Hepatocyte (in vitro differentiated cells): ENCODE measurements at places on chromosomes 6 and 20.

GRCh38 chr20:1034415-1034789, 32.3 kb upstream of the RSPO4 start:
- no peak for DNase-seq

- no peak for DNase-seq
Observed at GRCh38 chr20:62710221-62710885, 1.7 kb downstream of the NTSR1 start.

DNA sequence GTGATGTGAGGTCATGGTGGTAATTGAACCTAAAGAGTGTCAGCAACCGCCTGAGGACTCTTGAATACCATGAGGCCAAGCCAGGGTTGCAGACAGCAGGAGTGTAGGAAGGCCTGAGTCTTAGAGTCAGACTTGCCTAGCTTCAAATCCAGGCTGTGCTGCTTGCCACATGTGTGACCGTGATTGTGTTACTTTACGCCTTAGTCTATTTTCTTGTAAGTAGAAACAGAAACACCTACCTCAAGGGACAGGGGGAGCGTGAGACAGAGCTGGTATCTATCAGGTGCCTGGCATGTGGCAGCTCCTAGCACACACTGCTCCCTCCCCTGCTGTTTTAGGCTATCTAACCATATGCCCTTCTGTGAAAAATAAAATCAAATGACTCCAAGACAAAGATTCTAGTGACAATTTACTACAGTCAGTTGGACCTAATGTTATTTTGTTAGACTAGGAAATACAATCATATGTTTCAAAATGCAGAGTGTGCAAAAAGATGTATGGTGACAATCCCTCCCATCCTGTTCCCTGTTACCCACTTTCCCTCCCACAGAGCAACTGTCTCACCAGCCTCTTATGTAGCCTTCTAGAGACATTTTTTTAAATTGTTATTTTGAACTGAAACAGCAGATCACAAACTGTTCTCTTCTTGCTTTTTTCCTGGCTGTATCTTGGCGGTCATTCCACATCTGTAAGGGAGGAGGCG, 21.7 kb downstream of the TAF8 start:
- no peak for DNase-seq

DNA sequence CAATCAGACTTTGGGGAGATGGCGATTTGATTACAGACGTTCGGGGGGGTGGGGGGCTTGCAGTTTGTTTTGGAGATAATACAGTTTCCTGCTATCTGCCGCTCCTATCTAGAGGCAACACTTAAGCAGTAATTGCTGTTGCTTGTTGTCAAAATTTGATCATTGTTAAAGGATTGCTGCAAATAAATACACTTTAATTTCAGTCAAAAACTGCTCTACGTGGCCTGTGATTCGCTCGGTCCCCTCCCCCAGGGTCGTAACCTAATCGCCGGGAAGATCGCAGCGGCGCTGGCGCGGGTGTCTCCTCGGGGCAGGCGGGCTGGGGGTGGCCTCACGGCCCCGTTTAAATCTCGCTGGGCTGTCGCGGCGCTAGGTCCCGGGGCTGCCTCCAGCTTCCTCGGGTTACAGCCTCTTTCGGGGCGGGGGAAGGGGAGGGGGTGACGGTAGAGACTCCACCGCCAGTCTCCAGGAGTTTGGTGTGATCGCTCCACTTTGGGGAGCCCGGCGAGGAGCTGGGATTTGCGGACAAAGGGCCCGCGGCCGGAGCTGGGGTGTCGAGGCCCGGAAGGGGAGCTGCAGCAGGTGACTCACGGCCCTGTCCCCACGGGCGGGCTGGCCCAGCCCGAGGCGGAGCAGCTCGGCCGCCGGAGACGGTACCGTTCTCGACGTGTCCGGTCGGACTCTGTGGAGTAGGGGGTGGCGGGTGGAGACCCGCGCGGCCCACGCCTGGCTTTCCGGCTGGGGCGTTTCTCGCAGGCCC, 4.2 kb downstream of the FOXC1 start:
- no peak for DNase-seq

GRCh38 chr20:56513161-56514150, 11.1 kb upstream of the FAM209A start:
- DNase-seq = no peak

DNA sequence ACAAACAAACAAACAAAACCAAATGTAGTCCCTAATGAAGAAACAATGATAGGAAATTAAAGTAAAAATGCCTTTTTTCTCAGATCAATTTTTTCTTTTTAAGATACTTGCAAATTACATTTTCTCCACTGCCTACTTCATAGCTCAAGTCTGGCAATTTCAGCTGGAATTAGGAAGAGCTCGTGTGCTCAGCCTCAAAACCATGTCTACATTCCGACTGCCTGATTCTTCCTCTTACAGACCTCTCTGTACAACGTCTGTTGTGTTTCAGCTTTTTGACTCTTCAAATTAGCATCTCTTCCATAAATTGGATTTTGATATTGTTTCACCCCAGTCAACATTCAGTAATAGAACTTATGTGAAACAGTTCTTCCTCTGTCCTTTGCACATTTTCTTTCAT, 9.3 kb upstream of the EDN1 start:
- no peak for DNase-seq

- DNase-seq = peak; percentile 76
Observed at GRCh38 chr20:46215913-46216707, 92.2 kb downstream of the CDH22 start.

DNA sequence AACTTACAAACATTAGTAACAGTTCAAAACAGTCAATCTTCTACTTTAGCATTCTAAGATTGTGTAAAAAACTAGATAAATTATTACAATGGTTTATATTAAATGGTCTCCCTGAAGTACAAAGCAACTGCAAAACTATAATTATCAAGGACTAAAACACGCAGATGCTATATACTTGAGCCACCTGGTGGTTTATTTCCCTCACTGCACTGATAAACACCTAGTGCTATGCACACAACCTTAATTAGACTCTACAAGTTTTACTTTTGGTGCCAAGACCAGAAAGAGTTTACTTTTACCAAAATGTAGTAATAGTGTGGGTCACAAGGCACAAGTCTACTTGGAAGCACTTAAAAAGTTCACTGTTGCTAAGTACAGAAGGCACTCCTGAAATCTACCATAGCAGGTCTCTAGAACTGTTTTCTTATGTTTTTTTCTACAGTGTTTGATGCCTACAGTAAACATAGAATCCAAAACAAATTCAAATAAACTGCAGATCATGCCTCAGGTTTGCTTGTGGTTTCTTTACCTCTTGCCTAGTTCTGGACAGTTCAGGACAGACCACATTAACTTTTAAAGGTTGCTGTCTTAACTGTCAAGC, 49.2 kb downstream of the GMDS start:
- peak; percentile 74 for DNase-seq

GRCh38 chr20:3867802-3868201, 21.2 kb downstream of the MAVS start:
- no peak for DNase-seq

GRCh38 chr6:54624779-54625178, 221.8 kb upstream of the FAM83B start:
- DNase-seq = no peak

DNA sequence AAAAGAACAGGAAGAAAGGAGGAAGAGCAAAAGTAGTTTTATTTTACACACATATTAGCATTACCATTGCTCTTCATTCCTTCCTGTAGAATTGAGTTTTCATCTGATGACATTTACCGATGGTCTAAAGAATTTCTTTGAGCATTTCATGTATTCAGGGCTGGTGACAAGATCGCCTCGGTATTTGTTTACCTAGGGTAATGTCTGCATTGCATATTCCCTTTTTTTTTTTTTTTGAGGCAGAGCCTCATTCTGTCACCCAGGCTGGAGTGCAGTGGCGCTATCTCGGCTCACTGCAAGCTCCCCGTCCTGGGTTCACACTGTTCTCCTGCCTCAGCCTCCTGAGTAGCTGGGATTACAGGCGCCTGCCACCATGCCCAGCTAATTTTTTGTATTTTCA, 19.3 kb downstream of the RAB22A start:
- DNase-seq = no peak

GRCh38 chr20:60220706-60221105, 262.5 kb downstream of the CDH26 start:
- no peak for DNase-seq

GRCh38 chr6:49416195-49416594, 46.9 kb downstream of the MMUT start:
- no peak for DNase-seq

- no peak for DNase-seq
Observed at GRCh38 chr20:24960861-24961260, 11.8 kb downstream of the CST7 start.

GRCh38 chr20:9353916-9354276, 160.5 kb upstream of the LAMP5 start:
- peak; percentile 20 for DNase-seq
